ENCODE measurements at places on chromosomes 6 and 20.

- DNase-seq: no peak
- H3K4me3 ChIP-seq: no peak overlapping the region
- H3K27ac ChIP-seq: no peak overlapping the region
- no peaks in the 10 kb centered on the region for H3K4me1 ChIP-seq
- peaks cover 14% of the 10 kb centered on the region for H3K36me3 ChIP-seq
- H3K27me3 ChIP-seq: no peaks in the 10 kb centered on the region
These were observed 449.9 kb upstream of the SOX4 start for GRCh38 chr6:21143645-21144044.

- no peak for DNase-seq
- H3K27me3 ChIP-seq: peaks cover 6% of the 10 kb centered on the region
These were observed 80.2 kb downstream of the CAP2 start for GRCh38 chr6:17473554-17473953.

DNA sequence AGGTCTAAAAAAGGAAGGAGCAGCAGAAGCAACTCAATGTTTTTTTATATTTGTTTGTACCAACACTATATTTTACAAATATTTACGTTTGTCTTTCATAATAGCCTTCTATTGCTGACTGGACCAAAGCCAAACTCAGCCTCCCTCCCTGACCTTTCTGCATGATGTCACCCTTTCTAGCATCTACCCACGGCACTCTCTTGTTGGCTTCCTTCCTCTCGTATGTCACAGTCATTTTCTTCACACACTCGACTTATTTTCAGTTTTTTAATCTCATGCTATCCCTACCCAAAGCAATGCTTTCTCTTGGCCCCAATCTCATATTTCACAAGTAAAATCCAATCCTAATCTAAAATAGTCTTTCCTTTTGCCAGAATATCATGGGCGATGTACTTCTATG is 16.3 kb upstream of the FAM8A1 start:
- peaks cover 5% of the 10 kb centered on the region for H3K27me3 ChIP-seq
- H3K36me3 ChIP-seq: no peaks in the 10 kb centered on the region
- no peak for DNase-seq
- no peak overlapping the region for H3K27ac ChIP-seq

DNA sequence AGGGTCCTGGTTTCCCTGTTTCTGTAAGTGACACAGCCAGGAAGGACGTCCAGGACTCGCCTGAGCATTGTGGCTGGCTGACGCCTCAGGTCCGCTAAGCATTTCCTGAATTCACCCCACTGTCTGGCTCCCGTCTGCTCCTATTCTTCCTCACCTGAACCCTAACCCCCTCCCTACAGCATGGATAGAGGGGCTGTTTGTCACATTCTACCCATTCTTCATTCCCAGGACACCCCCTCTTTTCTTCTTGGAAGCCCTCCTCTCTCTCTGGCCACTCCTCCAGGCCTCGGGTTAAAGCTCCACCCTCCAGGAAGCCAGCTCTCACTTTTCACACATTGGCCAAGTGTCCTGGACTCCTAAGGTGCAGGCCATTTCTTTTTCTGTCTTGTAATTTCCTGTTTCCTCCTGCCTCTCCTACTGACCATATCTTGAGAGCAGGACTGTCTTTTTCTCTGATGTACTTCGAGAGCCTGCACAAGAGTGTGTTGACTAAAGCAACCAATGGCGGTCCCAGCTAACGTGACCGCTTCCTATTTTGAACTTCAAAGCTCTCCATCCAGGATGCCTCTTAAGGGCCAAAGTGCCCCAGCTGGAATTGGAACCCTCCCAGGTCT is 24.2 kb upstream of the MYMX start:
- peaks cover 6% of the 10 kb centered on the region for H3K4me1 ChIP-seq
- H3K27me3 ChIP-seq: peaks cover 2% of the 10 kb centered on the region
- H3K36me3 ChIP-seq: no peaks in the 10 kb centered on the region
- H3K27ac ChIP-seq: no peak overlapping the region

- H3K36me3 ChIP-seq: no peaks in the 10 kb centered on the region
- H3K27me3 ChIP-seq: peaks cover 20% of the 10 kb centered on the region
- H3K4me1 ChIP-seq: peaks cover 8% of the 10 kb centered on the region
- H3K4me3 ChIP-seq: no peak overlapping the region
- DNase-seq: no peak
These were observed 101.2 kb downstream of the ATP9A start for GRCh38 chr20:51667002-51667408.

DNA sequence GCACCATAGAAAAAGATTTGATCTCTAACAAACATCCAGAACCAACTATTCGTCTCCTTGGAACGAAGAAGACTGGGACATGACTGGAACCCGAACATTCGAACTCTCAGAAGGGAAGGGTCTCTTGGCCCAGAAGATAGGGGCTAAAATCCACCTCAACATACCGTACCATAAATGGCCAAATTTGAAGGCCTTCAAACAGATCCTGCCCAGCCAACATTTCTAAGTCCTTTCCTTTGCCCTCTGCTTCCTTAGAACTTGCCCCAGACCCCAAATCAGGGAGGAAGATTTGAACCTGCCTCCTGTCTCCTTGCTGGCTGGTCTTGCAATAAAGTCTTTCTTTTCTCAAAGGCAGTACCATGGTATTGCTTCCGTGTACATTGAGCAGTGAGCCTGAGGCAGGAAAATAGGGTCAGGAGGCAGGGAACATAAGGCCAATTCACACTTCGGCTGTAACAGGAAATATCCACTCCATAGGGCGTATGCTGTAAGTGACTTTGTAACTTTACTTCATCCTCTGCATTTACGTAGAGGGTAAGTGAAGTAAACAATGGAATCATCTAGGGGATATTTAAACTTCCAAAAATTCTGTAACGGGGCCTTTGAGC is 1.8 kb upstream of the PXDC1 start:
- no peak overlapping the region for H3K4me3 ChIP-seq
- H3K4me1 ChIP-seq: peaks cover 3% of the 10 kb centered on the region
- no peak for DNase-seq
- H3K27ac ChIP-seq: no peak overlapping the region

- no peak overlapping the region for H3K27ac ChIP-seq
- H3K4me1 ChIP-seq: no peaks in the 10 kb centered on the region
- H3K36me3 ChIP-seq: no peaks in the 10 kb centered on the region
- no peak overlapping the region for H3K4me3 ChIP-seq
- DNase-seq: no peak
- no peaks in the 10 kb centered on the region for H3K27me3 ChIP-seq
These were observed 124.1 kb upstream of the LOC128125822 start for GRCh38 chr6:63448229-63448628.

DNA sequence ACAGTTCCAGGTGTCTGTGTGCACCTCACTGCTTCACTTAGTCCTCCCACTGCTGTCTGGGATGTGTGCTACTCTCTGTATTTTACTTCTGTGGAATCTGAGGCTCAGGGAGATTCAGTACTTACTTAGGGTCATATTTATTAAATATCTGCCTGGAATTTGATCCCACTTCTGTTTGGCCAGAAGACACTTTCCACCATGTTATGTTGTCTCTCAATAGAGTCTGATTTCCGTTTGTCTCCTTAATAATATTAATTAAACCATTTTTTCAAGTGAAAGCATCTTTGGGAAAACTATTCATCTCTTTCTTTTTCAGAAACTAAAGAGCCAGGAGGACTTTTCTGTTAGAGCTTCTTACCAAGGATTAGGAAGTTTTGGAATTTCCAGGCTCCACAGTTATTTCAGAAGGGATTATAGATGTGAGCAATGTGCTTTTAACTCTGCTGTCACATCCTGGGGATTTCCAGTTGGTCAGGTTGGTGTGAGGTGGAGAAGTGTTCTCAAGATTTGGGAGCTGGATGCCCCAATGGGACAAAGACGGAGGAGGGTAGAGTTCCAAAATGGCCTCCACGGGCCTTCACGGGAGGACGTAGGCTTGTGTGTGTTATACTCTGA is 156.8 kb upstream of the RALGAPA2 start:
- H3K27ac ChIP-seq: no peak overlapping the region
- no peak for DNase-seq
- H3K4me1 ChIP-seq: no peaks in the 10 kb centered on the region
- no peaks in the 10 kb centered on the region for H3K36me3 ChIP-seq

DNA sequence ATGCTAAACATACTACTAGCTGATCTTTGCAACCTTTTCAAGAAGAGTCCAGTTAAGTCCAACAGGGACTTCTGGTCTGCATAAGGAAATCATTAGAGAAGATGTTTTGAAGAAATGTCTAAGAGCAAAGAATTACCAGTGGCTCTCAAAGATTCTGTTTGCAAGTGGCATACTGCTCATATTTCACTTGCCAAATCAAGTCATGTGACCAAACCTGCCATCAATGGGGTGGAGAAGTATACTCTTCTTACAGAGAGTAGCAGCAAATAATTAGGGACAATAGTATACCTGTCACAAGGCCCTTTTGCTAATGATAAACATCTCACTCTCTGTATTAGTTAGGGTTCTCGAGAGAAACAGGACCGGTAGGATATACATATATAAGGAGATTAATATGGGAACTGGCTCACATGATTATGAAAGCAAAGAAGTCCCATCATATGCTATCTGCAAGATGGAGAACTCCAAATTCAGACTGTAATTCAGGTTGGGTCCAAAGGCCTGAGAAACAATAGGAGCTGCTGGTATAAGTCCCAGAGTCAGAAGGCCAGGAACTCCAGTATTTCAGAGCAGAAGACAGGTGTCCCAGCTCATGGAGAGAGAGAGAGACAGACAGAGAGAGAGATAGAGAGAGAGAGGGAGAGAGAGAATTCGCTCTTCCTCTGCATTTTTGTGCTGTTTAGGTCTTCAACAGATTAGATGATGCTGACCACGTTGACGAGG is 111.5 kb downstream of the LCA5 start:
- no peak overlapping the region for H3K4me3 ChIP-seq
- no peaks in the 10 kb centered on the region for H3K36me3 ChIP-seq
- DNase-seq: no peak
- peaks cover 5% of the 10 kb centered on the region for H3K27me3 ChIP-seq
- no peak overlapping the region for H3K27ac ChIP-seq

GRCh38 chr6:154410619-154411072 is 54.0 kb upstream of the IPCEF1 start:
- H3K27ac ChIP-seq: no peak overlapping the region
- DNase-seq: peak; percentile 77
- no peaks in the 10 kb centered on the region for H3K36me3 ChIP-seq
- peaks cover 20% of the 10 kb centered on the region for H3K27me3 ChIP-seq
- no peak overlapping the region for H3K4me3 ChIP-seq

DNA sequence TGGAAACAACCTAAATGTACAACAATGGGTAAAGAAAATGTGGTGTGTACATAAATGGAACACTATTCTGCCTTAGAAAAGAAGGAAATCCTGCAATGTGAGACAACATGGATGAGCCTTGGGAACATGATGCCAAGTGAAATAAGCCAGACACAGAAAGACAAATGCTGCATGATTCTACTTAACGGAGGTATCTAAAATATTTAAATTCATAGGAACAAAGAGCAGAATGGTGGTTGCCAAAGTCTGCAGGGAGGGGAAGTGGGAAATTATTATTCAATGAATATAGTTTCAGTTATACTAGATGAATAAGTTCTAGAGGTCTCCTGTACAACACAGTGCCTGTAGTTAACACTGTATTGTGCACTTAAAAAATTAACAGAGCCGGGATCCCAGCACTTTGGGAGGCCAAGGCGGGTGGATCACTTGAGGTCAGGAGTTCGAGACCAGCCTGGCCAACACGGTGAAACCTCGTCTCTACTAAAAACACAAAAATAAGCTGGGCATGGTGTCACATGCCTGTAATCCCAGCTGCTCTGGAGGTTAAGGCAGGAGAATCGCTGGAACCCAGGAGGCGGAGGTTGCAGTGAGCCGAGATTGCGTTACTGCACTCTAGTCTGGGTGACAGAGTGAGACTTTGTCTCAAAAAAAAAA is 71.4 kb upstream of the SNX9 start:
- no peaks in the 10 kb centered on the region for H3K36me3 ChIP-seq
- no peak for DNase-seq
- peaks cover 75% of the 10 kb centered on the region for H3K4me1 ChIP-seq
- H3K27ac ChIP-seq: no peak overlapping the region
- H3K27me3 ChIP-seq: peaks cover 2% of the 10 kb centered on the region

- H3K4me3 ChIP-seq: no peak overlapping the region
- no peaks in the 10 kb centered on the region for H3K4me1 ChIP-seq
- DNase-seq: no peak
- no peaks in the 10 kb centered on the region for H3K36me3 ChIP-seq
- no peak overlapping the region for H3K27ac ChIP-seq
These were observed 164.2 kb downstream of the PHF3 start for GRCh38 chr6:63799813-63800212.

GRCh38 chr6:36495086-36495485 is 52.2 kb downstream of the STK38 start:
- no peaks in the 10 kb centered on the region for H3K27me3 ChIP-seq
- H3K4me1 ChIP-seq: peaks cover 38% of the 10 kb centered on the region
- peaks cover 50% of the 10 kb centered on the region for H3K36me3 ChIP-seq

GRCh38 chr6:6623553-6623952 is 35.0 kb downstream of the LY86 start:
- no peaks in the 10 kb centered on the region for H3K36me3 ChIP-seq
- no peaks in the 10 kb centered on the region for H3K27me3 ChIP-seq
- H3K4me3 ChIP-seq: no peak overlapping the region
- H3K4me1 ChIP-seq: peaks cover 9% of the 10 kb centered on the region
- DNase-seq: no peak

GRCh38 chr6:36997811-36998722 is 7.4 kb upstream of the FGD2 start:
- H3K27ac ChIP-seq: no peak overlapping the region
- H3K36me3 ChIP-seq: no peaks in the 10 kb centered on the region
- H3K4me3 ChIP-seq: no peak overlapping the region
- H3K27me3 ChIP-seq: peaks cover 2% of the 10 kb centered on the region
- no peak for DNase-seq
